ENCODE measurements at places on chromosomes 7 and 10. TPM values are rescaled to one million over a fixed set of nuclear protein-coding genes. Genes with fewer than 3 reads are reported as not detected.

PRSS37 gene
- total RNA-seq: not detected

NUTM2A gene
- total RNA-seq: 1.9 TPM

- DNase-seq: no peak
Measured at GRCh38 chr7:134875867-134876266, 96.4 kb downstream of the CALD1 start.

GRCh38 chr10:69312528-69312927 is 34.2 kb downstream of the HK1 start:
- no peak for DNase-seq

DNA sequence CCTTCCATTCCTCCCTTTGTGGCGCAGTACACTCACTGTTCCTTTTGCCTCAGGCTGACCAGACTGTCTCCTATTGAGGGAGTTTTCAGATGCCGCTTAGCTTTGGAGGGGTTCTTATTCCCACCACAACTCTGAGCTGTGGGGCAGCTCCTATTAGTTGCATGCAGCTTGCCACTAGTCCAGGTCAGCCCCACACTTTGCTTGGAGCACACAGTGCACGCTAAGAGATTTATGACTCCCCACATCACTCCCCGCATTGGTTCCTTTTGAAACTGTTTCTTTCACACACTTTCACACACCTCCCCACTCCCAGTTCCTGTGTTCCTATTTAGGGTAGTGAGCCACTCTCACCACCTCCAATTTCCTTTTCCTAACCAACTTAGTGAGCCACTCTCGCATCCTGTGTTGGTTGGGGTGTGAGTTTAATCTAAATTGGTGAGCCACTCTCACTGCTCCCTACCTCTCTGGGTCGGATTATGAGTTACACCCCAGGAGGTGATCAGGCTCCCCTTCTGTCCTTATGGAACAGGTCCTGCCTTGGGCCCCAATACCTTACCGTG is 10.4 kb upstream of the ZNF485 start:
- DNase-seq: no peak

DNA sequence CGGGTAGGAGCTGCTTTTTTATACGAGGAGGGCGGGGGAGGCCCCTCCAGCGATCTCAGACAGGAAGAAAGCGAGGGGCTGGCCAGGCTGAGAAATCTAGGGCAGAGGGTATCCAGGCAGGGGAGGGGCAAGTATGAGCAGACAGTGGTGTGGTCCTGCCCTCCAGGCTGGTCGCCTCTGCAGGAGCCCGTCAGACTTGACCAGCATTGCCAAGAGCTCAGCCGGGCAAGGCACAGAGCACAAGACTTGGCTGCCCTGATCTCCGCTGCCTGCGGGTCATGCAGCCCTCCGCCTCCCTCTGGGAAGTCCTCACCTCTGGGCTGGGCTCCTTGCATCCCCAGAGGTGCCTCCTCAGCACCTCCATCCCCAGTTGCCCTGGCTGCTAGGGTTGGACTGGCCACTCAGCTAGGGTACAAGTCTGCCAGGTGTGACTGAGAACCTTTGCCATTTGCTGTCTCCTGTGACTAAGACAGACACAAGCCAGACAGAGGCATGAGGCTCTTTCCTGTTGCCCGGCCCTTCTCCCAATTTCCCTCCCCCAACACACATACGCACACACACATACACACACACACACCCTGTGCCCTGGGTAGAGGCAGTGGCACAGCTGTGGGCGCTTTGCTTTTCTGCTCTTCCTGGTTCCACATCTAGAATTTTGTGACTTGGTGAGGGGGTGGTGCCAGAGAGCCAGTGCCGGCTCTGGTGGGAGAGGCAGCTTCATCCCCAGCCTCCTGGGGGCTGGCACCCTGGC is 59.1 kb upstream of the PPIF start:
- DNase-seq: no peak

All from Right ventricle myocardium inferior (tissue), 1 donor.